ENCODE measurements at places on chromosomes 2 and 18.

- DNase-seq = no peak
Measured at GRCh38 chr2:99101697-99102096, 39.8 kb upstream of the C2orf15 start.

GRCh38 chr2:232970051-232970450, 43.0 kb downstream of the NGEF start:
- DNase-seq = no peak

- DNase-seq = no peak
Measured at GRCh38 chr2:101479810-101480209, 4.9 kb upstream of the RFX8 start.

DNA sequence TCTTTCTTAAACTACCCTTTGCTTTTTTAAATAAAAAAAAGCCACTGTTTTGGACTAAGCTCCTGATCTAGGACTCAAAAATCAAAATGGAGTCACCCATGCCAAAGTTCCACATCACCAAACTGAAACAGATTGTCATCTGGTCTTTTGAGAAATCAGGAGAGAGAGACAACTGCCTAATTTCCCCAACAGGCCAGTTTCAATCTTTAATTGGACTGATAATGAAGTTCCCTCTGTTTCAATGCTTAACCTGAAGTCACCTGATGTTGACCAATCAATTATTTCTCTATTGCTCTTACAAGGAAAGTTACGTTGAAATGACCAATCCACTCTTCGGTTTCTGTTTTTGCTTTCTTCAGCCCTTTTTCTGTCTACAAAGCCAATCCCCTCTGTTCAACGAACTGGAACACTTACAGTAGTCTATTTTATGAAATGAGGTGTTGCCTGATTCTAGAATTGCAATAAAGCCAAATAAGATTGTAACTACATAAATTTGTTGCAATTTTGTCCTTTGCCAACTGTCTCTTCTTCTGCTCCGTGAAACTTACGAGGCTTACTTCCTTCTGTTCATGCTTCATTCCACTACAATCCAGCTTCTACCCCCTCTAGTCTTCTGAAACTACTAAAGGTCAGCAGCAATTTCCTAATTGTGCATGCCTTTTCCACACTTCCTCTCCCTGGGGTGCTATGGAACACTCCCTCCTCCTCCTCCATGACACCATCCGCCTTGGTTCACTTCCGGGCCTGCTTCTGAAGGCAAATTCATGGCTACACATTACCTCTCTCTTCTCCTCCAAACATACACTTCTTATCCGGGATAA, 95.2 kb upstream of the CD302 start:
- no peak for DNase-seq

- no peak for DNase-seq
Measured at GRCh38 chr2:220188031-220188430, 560.6 kb downstream of the SLC4A3 start.

- no peak for DNase-seq
Measured at GRCh38 chr2:18966131-18966530, 376.8 kb upstream of the NT5C1B start.

GRCh38 chr18:39845106-39845505, 2109.9 kb upstream of the PIK3C3 start:
- no peak for DNase-seq

GRCh38 chr2:191632426-191632825, 45.5 kb upstream of the NABP1 start:
- no peak for DNase-seq

- DNase-seq = no peak
Measured at GRCh38 chr2:200172521-200172920, 134.0 kb upstream of the SPATS2L start.

- no peak for DNase-seq
Measured at GRCh38 chr2:184346338-184346862, 251.9 kb upstream of the ZNF804A start.

- no peak for DNase-seq
Measured at GRCh38 chr2:219629976-219630695, 2.7 kb downstream of the SLC4A3 start.

DNA sequence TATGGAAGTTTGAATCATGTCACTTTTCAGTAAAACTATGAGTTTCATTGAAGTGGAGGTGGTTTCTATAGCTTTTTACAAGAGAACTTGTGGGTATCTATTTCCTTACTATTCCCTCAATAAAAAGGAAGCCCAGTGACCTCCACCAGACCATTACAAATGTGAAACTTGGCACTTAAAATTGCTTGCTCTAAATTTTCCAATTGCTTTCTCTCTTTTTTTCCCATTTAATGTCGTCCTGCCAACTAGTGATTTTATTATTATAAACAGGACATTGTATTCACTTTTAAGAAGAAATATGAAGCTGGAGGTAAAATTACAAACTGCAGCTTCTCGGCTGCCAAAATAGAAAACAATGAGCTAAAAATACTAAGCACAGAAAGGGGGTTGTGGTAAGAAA, 208.2 kb upstream of the ALPP start:
- no peak for DNase-seq

DNA sequence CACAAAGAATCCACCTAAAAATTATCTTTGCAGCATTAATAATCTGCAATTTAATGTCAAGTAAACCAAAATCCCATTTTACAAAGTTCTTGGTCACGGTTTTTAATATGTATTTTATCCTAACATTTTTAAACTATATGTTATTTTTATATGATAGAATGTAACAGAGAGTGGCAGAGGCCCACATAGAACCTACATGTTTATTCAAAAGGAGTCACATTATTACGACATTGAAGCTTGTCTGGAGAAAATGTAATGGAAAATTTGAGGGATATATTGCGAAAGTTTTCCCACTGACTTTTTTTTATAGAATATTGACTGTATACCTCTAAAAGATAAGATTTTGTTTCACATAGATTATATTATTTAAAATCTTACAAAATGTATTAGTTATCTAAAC, 89.7 kb upstream of the COL3A1 start:
- DNase-seq = no peak

GRCh38 chr2:67709835-67710234, 312.7 kb downstream of the ETAA1 start:
- no peak for DNase-seq

Measured in lower leg skin (tissue), 4 donors.